ENCODE measurements at places on chromosomes 4 and X. TPM values are rescaled to one million over a fixed set of nuclear protein-coding genes. Genes with fewer than 3 reads are reported as not detected.

Gene SLC38A5
- 3.5 TPM for polyA plus RNA-seq

Gene YTHDC1
- polyA plus RNA-seq = 56.5 TPM

Gene FAM9B
- polyA plus RNA-seq = 5.0 TPM

Gene F11
- polyA plus RNA-seq = not detected

Gene RASL11B
- 15.3 TPM for polyA plus RNA-seq

Gene DNAAF6
- 16.1 TPM for polyA plus RNA-seq

Gene PSAPL1
- polyA plus RNA-seq = 11.0 TPM

Gene SOWAHB
- polyA plus RNA-seq = 0.21 TPM

Gene CCSER1
- polyA plus RNA-seq = 20.2 TPM

Gene SYNPO2
- polyA plus RNA-seq = 29.1 TPM

Gene BTC
- 1.1 TPM for polyA plus RNA-seq

Gene MAGEC2
- polyA plus RNA-seq = 43.6 TPM

Gene VEGFC
- 4.3 TPM for polyA plus RNA-seq

Gene TBX22
- 27.3 TPM for polyA plus RNA-seq

Gene SLC6A14
- polyA plus RNA-seq = not detected

Gene GJB1
- 26.2 TPM for polyA plus RNA-seq

Gene PFKFB1
- polyA plus RNA-seq = 1.0 TPM

Gene FRAS1
- 2.2 TPM for polyA plus RNA-seq

Gene NSUN7
- 41.1 TPM for polyA plus RNA-seq

Measured in testis (tissue), 5 donors.